ENCODE measurements at places on chromosomes 5 and 9.

DNA sequence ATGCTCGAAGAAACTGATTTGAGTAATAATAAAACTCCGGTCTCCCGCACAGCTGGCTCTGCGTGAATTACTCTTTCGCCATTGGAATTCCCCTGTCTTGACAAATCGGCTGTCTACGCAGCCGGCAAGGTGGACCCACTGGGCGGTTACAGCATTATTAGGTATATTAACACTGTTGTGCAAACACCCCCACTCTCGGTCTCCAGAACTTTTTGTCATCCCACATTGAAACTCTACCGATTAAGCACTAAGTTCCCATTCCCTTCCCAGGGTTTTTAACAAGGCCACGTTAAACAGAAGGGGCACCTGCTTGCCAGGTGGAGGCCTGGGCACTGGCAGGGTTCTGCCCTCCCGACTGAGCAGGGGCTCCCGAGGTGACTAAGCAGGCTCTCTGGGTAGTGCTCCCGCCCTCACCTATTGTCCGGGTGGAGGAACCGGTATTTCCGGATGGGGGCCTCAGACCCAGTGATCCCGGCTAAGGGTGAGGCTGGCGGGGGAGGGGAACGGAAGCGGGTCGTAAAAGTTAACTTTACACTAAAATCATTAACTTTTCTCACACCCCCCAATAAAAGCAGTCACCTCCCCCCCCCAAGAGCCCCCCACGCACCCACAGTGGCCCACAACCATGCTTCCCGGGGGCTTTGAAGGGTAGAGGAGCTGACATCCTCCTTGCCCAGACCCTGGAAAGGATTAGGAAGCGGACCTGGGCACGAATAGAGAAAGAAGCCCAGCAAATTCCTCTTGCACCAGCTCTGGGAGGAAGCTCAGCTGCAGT is 53.5 kb upstream of the TJP2 start:
- no peak for DNase-seq

DNA sequence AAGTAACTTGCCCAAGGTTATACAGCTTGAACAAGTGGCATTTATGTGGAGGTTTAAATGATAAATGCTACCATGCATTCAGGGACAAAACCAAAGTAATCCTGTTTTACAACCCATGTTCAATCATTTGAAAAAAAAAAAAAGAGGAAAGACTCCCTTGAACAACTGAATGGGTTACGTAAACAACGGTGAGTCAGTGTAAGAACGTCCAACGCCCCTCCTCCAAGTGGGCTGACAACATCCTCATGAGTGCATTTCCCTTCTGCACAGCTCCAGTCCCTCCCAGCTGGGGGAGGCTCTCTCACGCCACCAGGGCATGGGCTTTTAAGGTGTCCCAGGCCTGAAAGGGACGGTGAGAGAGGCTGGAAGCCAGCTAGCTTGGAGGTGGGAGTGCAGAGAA is 90.0 kb downstream of the PRRT1B start:
- peak; percentile 96 for DNase-seq

GRCh38 chr9:5848372-5848882 is 15.5 kb upstream of the ERMP1 start:
- no peak for DNase-seq

DNA sequence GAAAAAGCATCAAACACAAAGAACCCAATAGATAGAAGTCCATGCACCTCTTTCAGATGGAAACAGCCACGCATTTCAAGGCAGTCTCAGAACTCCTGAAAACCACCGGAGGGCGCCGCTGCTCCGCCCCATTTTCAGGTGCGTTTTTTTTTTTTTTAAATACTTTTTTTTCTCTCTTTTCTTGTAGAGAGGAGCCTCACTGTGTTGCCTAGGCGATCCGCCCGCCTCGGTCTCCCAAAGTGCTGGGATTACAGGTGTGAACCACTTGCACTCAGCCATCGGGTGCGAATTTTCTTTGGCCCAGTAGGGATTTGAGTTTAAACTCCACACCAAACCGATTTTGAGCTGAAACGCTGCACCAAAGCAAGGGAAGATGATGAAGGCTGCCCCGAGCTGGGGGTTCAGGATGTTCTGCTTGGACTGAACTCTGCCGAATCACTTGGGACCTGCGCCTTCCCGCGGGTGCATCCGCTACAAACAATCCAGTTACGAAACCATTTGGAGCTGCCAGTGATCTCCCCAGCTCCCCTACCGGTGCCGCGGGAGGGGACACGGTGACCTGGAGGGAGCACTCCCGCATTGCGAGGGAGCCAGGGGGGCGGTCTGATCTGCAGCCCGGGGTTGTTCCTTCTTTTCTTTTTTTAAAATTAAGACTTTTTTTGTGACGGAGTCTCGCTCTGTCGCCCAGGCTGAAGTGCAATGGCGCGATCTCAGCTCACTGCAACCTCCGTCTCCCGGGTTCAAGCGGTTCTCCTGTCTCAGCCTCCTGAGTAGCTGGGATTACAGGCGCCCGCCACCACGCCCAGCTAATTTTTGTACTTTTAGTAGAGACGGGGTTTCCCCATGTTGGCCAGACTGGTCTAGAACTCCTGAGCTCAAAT is 1.4 kb downstream of the PTGR1 start:
- peak; percentile 23 for DNase-seq

DNA sequence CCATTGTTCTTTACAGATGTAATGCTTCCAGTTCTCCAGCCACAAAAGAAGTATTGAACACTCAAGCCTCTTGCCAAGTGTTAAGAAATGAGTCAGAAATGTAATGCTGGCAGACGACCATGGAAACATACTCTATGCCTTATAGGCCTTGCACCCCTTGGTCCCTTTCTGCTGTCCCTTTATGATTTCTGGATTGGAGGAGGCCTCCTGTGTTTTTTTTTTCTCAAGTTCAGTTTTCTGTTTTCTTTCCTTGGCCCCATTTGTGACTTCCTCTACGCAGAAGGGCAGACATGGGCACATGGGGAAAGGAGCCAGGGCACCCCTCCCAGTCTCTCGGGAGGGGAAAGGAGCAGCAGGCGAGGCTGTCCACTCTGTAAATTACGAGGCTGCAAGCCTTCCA is 53.4 kb downstream of the SNX18 start:
- DNase-seq, result no peak
